COR-L47 (cell line): ENCODE measurements at places on chromosomes 1 and 21.

DNA sequence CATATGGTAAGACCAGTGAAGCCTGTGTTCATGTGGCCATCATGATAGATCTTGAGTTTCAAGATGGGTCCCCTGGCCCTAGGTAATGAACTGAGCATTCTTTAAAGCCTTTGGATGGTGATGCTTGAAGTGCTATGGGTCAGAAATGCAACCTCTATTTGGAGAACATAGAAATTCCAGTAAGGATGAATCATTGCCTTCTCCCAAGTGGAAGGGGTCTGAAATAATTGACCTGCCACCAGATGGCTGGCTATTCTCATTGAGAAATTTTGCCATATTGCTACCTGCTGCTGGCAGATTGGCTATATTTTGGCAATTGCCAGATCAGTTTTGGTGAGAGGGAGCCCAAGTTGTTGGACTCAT, 739 bp upstream of the IFI6 start:
- no peak for DNase-seq

DNA sequence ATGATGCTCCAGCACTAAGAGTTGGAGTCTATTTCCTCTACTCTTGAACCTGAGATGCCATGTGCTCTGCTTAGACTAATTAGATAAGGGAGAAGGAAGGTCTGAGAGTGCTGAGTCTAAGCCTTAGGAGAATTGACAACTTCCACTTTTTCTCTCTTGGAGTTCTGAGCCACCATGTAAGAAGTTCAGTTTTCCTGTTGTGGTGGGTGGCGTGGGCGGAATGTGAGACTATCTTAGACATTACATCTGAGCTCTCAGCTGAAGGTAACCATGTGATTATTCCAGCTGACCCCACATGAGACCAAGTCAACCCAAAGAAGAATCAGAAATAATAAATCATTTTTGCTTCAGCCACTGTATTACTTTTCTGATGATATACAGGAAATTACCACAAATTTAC, 404.5 kb upstream of the LRRC7 start:
- no peak for DNase-seq

DNA sequence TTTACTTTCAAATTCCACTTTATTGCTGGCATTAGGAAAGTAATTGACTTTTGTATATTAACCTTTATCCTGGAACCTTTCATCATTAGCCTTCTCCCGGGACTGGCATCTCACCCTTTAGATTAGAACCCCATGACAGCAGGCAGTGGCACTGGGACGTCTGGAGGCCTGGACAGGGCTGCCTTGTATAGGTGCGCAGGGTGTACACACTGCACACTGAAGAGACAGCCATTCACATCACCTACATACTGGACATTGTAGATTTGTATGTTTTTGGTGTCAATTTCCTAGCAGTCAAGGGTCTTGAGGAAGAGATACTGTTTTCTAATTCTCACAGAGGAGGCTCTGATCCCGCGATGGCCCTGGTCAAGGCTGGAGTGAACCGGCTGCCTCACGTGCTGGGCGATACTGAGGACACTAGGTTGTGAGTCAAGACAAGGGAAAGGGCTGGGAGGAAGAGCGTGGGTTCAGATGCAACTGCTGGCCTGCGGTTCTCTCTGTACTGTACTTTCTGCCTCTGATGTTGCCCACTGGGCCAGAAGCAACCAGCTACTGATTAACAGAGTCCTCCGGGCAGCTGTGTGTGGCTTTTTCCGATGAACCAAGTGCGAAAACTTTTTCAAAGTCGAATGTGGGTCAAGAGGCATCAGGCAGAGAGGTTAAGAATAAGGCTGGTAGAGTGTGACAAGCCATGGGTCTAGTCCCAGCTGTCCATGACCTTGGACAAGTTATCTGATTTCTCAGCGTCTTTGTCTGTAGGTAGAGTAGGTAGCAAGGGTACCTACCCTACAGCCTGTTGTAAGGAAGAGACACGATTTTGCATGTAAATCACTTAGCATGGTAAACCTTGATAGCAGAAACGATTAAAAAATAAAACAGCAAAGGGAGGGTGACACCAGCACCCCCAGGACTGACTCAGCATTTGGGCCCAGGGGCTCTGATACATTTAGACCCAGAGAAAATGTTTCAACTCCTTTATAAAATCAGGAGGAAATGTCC, 38.2 kb upstream of the SLC25A33 start:
- no peak for DNase-seq

DNA sequence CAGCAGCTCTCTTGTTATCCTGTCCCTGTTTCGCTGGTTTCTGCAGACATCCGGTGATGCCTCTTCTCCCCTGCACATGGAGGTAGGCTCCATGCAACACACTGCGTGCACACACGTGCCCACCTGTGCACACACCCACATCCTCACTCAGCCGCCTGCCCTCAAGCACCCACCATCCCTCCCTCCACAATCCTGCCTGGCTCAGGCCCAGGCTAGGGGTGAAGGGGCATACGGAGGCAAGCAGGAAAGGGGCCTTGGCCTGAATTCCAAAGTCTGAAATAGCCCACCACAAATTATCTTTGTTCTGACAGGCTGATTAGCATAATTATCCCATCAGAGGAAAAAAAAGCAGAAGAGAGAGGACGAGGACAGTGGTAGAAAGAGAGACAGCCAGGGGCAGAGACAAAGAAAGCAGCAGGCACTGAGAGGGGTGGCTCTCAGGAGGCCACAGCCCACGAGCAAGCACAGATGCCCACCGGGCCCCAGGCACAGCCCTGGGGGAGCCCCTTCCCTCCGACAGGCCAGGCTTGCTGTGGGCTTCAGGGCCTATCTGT, 73.2 kb downstream of the GRIK3 start:
- DNase-seq, result no peak
